Left ventricle myocardium superior (tissue), 1 donor: ENCODE measurements at places on chromosomes 3 and 15. TPM values are rescaled to one million over a fixed set of nuclear protein-coding genes. Genes with fewer than 3 reads are reported as not detected.

- DNase-seq: no peak
These were observed 18.0 kb downstream of the ISG20 start for GRCh38 chr15:88656760-88657221.

DNA sequence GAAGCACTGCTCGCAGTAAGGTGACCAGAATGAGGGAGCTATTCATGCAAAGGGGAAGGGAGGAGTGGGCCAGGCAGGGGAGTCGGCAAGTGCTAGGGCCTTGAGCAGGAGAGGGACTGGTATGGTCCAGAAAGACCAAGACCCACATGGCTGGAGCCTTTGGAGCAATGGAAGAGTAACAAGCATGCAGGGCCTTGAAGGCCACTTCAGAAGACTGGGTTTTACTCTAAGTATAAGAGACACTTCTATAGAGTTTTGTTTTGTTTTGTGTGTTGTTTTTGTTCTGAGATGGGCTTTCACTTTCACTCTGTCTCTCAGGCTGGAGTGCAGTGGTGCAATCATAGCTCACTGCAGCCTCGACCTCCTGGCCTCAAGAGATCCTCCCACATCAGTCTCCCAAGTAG lies 42.0 kb downstream of the BFSP2 start:
- no peak for DNase-seq

DNA sequence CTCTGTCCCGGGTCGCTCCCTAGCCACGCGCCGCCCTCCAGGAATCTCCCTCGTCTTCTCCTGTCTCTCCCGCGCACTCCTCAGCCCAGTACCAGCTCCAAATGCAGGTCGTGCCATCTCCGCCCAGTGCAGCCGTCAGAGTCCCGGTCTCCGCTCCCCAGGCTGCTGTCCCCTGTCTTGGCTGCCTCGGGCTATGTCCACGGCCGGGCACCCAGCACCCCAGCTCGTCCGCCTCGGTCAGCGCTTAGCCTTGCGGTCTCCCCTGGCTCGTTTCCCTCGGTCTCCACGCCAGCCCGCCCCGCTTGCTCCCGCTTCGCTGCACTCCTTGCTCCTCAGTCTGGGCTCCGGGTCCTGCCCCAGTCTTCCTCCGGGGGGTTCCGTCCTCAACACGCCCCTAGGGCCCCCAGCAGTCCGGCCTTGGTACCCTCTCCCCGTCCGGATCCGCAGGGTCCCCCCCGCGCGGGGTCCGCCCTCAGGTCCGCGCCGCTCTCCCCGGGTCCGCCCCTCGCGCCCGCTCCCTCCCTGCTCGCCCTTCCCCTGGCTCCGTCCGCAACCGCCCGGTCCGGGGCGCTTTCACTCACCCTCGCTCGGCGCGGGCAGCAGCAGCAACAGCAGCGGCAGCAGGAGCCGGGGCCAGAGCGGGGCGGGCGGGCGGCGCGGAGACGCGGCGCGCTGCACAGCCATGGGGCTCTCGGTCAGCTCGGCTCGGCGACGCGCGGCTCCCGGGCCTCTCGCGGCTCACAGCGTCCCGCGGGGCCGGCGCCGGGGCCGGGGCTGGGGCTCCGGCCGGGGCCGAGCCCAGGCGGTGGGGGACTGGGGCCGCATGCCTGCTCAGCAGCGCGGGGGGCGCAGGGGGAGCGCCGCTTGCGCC lies 462 bp downstream of the IGDCC3 start:
- DNase-seq: peak; percentile 45

DNA sequence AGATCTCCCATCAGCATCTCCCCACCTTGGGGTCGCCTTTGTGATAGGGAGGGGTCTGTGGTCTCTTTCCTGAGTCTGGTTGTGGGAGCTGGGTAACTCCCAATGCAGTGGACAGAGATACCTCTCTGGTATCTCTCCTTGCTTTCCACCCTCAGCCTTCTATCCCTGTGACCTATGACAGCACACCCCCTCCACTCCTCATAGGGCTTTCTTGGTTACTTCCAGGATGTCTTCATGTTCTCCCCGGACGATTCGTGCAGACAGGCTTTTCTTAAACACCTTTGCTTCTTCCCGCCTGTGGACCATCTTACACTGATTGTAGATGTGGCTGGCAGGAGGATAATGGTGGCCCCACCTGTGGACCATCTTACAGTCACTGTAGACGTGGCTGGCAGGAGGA lies 14.2 kb upstream of the NRROS start:
- no peak for DNase-seq

DNA sequence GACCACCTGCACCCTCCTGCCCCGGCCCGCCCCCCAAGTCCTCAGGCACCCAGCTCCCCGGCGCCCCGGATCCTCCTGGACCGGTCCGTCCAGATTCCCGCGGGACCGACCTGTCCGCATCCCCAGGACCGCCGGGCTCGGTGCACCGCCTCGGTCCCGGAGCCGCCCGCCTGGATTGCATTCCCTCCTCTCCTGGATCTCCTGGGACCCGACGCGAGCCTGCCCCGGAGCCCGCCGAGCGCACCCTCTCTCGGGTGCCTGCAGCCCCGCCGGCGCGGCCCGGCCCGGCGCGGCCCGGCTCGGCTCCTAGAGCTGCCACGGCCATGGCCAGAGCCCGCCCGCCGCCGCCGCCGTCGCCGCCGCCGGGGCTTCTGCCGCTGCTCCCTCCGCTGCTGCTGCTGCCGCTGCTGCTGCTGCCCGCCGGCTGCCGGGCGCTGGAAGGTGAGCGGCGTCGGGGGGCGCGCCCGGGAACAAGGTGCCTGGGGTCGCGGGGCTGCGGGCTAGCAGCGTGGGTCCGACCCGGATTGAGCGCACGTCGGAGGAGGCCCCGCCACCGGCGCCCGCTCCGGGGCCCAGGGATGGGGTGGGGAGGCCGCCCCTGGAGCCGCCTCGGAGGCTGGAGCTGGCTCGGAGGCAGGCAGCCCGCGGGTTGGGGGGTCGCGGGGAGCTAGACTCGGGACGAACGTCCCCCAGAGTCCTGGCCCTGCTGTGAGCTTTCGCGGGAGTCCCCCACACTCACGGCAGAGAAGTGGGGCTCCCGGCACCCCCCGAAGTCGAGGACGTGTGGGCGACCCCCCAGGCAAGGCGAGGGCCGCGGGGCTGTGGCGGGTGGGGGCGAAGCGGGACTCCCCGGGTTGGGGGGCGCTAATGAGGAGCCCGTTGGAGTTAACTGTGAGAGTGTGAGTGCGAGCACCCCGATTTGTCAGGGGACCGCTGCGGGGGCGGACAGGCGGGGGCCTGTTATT lies 610 bp downstream of the EPHB3 start:
- no peak for DNase-seq

GRCh38 chr3:51935886-51936755 lies 5.6 kb downstream of the RRP9 start:
- DNase-seq: no peak

DNA sequence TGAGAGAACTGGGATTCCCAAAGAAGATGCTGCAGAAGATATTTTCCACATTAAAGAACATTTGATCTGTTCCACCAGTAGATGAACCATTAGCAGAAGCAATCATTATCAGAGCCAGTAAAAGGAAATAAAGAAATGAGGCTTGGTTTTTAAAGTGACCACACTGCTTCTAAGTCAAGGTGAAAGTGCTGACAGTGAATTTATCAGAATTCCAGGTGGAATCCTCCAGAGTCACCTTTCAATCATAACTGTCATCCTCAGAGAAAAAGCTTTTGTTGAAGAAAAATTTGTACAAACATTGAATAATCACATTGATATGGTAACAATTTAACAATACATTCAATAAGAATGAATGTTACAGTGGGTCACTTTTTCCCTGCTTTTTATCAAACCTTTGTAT lies 99.8 kb downstream of the GREM1 start:
- no peak for DNase-seq

The CD276 gene
- 39.0 TPM for total RNA-seq

GRCh38 chr3:129514110-129514509 lies 14.3 kb upstream of the RHO start:
- no peak for DNase-seq

- DNase-seq: no peak
These were observed 888.4 kb downstream of the ROBO1 start for GRCh38 chr3:78879295-78879860.

The ANXA2 gene
- total RNA-seq: 162 TPM

The MAP6D1 gene
- 2.3 TPM for total RNA-seq

GRCh38 chr15:42811433-42811832 lies 74.5 kb upstream of the CDAN1 start:
- no peak for DNase-seq

GRCh38 chr3:143206955-143207337 lies 87.4 kb downstream of the CHST2 start:
- no peak for DNase-seq

The EHHADH gene
- 19.2 TPM for total RNA-seq

GRCh38 chr3:108329947-108330346 lies 33.6 kb downstream of the HHLA2 start:
- no peak for DNase-seq

DNA sequence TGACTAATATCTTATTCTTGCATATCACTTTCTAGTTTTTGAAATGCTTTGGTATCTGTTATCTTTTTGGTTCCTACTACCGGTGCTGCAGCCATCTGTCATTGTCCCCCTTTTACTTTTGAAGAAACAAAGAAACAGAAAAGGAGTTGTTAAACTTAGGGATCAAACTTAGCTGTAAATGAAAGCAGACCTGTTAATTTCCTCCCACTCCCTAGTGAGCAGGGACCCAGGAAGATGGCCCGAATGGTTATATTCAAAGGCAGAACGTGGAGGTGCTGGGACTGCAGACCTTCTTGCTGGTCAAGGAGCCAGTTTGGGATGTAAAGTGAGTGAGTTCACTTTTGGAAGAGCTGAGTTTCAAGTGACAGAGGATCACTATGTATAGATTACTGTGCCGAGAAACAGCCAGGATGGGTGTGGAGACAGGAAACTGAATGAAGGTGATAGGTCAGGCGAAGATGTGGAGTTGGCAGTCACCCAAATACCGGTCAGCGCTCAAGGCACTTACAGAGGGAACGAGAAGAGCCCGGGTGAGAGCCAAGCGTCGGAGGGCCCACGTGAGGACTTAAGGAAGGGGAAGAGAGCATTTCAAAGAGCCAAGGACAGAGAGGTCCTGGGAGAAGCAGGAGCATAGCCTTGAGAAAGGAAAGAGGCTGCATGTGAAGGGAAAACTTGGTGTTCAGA lies 20.1 kb downstream of the KBTBD8 start:
- peak; percentile 73 for DNase-seq

DNA sequence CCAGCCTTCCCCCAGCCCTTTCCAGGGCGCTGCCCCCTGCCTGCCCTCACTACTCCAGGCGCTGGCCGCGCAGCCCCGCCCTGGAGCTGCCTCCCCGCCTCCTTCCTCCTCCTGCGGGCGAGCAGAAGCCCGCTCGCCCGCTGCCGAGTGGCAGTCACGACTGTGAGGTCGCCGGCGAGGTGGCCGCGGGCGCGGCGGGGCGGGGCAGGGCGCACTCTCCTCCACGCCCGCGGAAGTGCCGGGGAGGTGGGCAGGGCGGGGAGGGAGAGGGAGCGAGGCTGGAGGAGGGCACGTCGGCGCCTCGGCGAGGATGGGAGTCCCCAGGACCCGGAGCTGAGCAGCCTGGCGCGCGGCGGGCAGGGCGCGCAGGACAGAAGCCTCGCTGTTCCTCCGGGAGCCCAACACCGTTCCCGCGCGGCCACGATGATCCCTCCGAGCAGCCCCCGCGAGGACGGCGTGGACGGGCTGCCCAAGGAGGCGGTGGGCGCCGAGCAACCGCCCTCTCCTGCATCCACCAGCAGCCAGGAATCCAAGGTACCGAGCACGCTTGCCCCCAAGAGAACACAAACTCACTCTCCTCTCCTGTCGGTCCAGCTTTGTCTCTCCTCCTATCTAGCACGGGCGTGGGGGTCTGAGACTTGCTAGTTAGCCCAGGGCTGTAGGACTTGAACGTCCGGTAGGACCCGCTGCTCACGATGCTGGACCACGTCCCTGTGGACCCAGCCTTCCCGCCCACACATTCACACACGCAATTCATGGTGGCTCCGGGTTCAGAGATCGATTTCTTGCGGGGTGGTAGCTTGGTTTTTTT lies at the start of gene STAC:
TSS of gene STAC (plus strand) at position 284 of the 811 bp plus-strand sequence. CDS start at position 424, 140 bp downstream.
- peak; percentile 21 for DNase-seq

- peak; percentile 81 for DNase-seq
These were observed 38.0 kb upstream of the CMTM8 start for GRCh38 chr3:32200490-32200889.
